Karpas-422 (cell line): ENCODE measurements at places on chromosomes 3 and 15.

DNA sequence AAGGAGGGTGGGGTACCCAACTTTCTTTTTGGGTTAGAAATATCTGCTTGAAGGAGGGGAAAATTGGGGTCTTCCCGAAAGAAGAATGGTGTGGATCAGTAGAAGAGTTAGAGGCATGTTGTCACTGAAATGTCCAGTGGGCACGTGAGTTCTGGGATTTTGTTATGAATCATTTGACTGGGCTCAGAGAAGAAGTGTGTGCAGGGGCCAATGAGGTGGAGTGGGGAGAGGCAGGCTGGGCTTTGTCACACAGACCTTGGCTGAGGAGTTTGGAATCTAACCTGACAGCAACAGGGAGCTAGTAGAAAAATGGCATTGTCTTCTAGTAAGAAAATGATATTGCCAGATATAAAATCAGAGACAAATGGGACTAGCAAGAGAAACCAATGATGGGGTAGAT is 436.8 kb downstream of the MFSD1 start:
- H3K4me1 ChIP-seq = no peaks in the 10 kb centered on the region
- no peaks in the 10 kb centered on the region for H3K36me3 ChIP-seq
- no peaks in the 10 kb centered on the region for H3K27me3 ChIP-seq
- DNase-seq = no peak

DNA sequence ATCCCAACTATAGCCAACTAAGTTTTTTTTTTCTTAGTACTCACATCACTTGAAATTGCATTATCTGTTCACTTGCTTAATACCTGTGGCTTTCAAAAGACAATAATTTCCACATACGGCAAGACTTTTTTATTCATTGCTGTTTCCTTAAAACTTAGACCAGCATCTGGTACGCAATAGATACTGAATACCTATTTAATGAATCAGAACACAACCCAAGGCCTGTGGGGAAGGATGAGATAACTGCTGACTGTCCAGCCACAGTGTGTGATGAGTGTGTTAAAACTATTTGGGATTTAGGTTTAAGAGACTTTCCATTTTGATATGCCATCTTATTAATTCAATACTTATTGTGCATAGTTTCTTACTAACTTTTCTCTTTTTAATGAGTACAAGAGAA is 988.7 kb downstream of the NTRK3 start:
- no peak overlapping the region for H3K4me3 ChIP-seq
- DNase-seq = no peak
- no peaks in the 10 kb centered on the region for H3K27me3 ChIP-seq
- no peaks in the 10 kb centered on the region for H3K36me3 ChIP-seq
- no peaks in the 10 kb centered on the region for H3K4me1 ChIP-seq
- no peak overlapping the region for H3K27ac ChIP-seq

DNA sequence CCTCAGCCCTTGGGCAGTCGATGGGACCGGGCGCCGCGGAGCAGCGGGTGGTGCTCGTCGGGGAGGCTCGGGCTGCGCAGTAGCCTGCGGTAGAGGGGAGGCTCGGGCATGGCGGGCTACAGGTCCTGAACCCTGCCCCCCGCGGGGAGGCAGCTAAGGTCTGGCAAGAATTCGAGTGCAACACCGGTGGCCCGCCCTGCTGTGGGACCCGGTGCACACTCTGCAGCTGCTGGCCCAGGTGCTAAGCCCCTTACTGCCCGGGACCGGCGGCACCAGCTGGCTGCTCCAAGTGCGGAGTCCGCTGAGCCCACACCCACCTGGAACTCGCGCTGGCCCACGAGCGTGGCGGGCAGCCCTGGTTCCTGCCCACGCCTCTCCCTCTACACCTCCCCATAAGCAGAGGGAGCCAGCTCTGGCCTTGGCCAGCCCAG is 377.7 kb upstream of the RBMS3 start:
- no peaks in the 10 kb centered on the region for H3K4me1 ChIP-seq
- H3K27me3 ChIP-seq = no peaks in the 10 kb centered on the region
- H3K36me3 ChIP-seq = no peaks in the 10 kb centered on the region
- no peak overlapping the region for H3K4me3 ChIP-seq

DNA sequence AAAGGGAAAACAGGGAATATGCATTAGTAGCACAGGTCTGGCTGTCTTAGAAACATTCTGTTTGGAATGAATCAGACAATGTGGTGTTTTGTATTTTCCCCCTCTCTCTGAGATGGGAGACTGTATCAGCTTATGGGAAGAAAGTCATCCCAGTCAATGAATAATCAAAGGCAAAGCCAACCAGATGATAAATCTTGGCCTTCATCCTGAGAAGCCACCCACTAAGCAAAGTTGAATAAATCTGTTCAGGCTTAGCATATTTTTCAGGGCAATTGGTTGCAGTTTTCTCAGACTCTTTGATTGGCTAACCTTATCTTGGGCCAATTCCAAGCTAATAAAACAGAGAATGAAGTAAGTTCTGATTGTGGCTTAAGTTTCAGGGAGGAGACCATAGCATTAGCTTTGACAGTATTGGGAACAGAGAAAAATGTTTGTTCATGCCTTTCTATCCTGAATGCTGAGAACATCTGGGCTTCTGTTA is 63.6 kb upstream of the ARL8B start:
- DNase-seq = no peak
- no peak overlapping the region for H3K27ac ChIP-seq
- no peaks in the 10 kb centered on the region for H3K36me3 ChIP-seq
- H3K27me3 ChIP-seq = no peaks in the 10 kb centered on the region

GRCh38 chr3:81764002-81764401 is 2.6 kb upstream of the GBE1 start:
- H3K27me3 ChIP-seq = no peaks in the 10 kb centered on the region
- peaks cover 29% of the 10 kb centered on the region for H3K4me1 ChIP-seq
- no peak for DNase-seq
- H3K4me3 ChIP-seq = no peak overlapping the region
- peaks cover 11% of the 10 kb centered on the region for H3K36me3 ChIP-seq
- H3K27ac ChIP-seq = no peak overlapping the region

DNA sequence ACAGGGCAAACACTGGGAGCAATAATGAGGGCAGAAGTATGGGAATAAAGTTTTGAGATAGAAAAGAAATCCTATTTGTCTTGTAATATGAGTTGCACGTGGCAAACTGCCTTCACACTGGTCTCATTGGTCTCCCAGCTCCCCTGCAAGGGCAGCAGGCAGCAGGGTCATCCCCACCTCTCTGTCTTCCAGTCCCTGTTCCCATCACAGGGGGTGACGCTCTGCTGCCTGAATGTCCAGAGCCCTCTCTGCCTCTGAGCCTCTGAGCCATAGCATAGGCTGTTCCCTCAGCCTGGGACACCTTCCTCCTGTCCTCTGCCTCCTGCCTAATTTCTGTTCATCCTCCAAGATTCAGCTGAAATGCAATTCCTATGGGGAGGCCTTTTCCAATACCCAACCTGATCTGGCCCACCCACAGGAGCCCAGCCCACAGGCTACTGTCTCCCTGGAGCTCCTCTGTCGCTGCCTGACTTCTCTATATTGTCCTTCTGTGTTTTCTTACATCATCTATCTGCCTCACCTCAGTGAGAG is 12.1 kb upstream of the SKOR1 start:
- no peak overlapping the region for H3K27ac ChIP-seq
- no peaks in the 10 kb centered on the region; the same call in 1 of the 2 replicates for H3K36me3 ChIP-seq
- H3K4me1 ChIP-seq = no peaks in the 10 kb centered on the region
- no peak overlapping the region for H3K4me3 ChIP-seq
- H3K27me3 ChIP-seq = no peaks in the 10 kb centered on the region

DNA sequence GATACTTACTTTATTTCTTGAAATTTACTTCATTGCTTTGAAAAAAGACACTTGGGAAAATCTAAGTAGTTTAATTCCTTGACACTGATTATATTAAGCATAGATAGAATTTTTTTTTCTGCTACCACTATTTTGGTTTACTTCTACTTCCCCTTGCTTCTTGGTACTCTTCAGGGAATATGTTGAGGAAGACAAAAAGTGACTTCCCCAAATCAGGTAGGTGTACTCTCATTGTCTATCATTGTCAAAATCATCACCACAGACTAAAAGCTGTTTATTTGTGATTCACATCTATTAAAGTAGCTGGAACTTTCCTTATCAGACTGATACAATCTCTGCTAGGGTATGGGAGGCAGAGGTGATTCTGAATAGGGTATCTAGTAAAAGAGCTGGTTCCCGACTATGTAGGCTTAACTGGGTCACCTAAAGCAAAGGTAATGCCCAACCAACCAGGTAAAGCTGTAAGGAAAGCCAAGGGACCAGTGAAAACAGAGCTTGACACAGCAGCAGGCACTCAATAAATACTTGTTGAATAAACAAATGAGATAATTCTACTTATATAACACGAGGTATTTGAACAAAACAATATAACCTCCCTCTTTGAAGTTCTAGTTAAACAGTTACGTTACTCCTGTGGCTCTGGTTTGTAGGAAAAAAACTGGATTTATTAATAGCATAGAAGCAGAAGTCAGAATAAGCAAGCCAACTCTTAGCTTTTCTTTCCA is 346.9 kb downstream of the PLCL2 start:
- H3K27ac ChIP-seq = no peak overlapping the region
- H3K27me3 ChIP-seq = no peaks in the 10 kb centered on the region
- peak; percentile 52 for DNase-seq
- no peak overlapping the region for H3K4me3 ChIP-seq

- H3K27me3 ChIP-seq = no peaks in the 10 kb centered on the region
- no peak for DNase-seq
- no peak overlapping the region for H3K4me3 ChIP-seq
- no peaks in the 10 kb centered on the region for H3K36me3 ChIP-seq
Measured at GRCh38 chr3:157632075-157632474, 128.9 kb upstream of the VEPH1 start.

GRCh38 chr15:101062063-101062462 is 142.9 kb downstream of the LRRK1 start:
- peaks cover 54% of the 10 kb centered on the region for H3K4me1 ChIP-seq
- DNase-seq = peak; percentile 57
- peaks cover 65% of the 10 kb centered on the region for H3K36me3 ChIP-seq
- no peaks in the 10 kb centered on the region for H3K27me3 ChIP-seq
- H3K27ac ChIP-seq = peak overlapping the region; percentile 86

GRCh38 chr3:161599697-161600096 is 103.1 kb downstream of the OTOL1 start:
- no peaks in the 10 kb centered on the region for H3K36me3 ChIP-seq
- H3K4me1 ChIP-seq = no peaks in the 10 kb centered on the region

DNA sequence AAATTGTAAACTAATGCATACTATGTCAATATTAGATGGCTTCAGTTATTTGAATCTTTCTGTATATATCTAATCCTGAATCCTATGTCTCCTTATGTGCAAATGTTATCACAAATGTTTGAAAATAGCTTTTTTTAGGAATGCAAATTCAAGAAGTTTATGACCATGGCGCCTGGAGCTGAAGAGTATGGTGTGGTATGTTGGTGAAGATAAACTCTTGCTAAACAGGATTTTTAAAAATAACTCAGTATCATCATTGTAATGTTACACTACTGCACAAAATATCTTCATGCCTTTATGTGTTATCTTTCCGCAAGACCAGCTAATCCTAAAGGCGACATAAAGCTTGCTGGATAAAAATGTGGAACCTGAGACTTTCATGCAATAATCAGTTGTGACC is 382.6 kb downstream of the ROBO1 start:
- H3K4me3 ChIP-seq = no peak overlapping the region
- no peaks in the 10 kb centered on the region for H3K4me1 ChIP-seq
- H3K27ac ChIP-seq = no peak overlapping the region
- no peaks in the 10 kb centered on the region for H3K36me3 ChIP-seq
- no peak for DNase-seq

DNA sequence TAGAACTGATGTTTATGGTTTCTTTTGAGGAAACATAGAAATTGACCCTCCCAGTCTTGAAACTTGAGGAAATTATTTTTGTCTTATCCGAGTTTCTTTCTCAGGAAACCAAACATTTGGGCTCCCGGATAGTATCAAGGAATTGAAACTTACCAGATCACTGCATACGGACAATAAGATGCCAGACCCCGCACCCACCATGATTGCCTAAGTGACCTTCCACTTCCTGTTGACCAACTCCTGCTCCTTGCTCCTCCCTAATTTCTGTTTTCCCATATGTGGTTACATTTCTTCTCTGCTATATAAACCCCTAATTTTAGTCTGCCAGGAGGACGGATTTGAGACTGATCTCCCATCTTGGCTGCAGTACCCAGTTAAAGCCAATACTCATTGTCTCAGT is 118.4 kb upstream of the TPRG1 start:
- H3K4me1 ChIP-seq = no peaks in the 10 kb centered on the region
- no peak for DNase-seq
- H3K36me3 ChIP-seq = no peaks in the 10 kb centered on the region
- no peak overlapping the region for H3K4me3 ChIP-seq
- H3K27me3 ChIP-seq = no peaks in the 10 kb centered on the region
- no peak overlapping the region for H3K27ac ChIP-seq

DNA sequence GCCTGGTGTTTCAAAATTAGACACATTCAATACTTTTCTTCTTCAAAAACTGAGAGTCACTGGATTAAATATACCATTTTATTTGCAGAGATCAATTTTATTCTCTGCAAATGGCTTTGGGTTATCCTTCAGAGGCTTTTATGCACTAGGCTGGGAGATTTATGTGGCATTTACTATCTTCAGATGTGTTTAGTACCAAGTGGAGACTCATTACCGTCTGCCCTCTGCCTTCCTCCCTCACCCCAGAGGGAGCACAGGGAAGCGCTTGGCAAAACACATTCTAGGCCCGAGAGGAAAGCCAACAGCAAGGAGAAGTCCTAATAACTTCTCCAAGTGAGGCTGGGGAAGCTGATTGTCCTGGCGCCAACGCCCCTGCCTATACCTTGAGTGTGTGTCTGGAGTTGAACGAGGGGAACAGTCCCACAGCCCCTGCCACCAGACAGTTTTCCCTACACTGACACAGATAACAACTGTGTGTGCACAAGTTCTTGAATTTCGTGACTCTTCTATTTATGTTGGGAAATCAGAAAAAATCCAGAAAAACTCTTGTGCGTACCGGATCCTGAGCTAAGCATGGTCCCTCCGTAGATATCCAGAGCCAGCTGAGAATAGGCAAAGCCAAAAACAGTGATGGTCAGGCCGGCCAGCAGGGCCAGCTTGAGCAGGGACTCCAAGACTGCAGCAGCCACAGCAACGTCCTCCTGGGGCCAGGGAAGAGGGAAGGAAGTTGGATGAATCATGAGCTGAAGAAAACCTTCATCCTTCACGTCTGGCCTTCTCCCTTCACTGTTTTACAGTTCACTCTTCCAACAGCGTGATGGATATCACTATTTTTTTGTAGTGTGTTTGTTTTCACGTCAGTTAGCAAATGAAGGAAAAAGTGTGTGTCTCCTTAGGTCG is 26.6 kb downstream of the RFT1 start:
- no peak overlapping the region for H3K27ac ChIP-seq
- no peak for DNase-seq
- peaks cover 37% of the 10 kb centered on the region for H3K36me3 ChIP-seq
- H3K4me1 ChIP-seq = peaks cover 14% of the 10 kb centered on the region; the same call in 1 of the 2 replicates
- no peak overlapping the region for H3K4me3 ChIP-seq

- H3K36me3 ChIP-seq = no peaks in the 10 kb centered on the region
- no peak overlapping the region for H3K4me3 ChIP-seq
- no peaks in the 10 kb centered on the region for H3K27me3 ChIP-seq
- peak; percentile 75 for DNase-seq
- H3K27ac ChIP-seq = no peak overlapping the region
- no peaks in the 10 kb centered on the region for H3K4me1 ChIP-seq
Measured at GRCh38 chr3:159263750-159264553, 462.1 kb downstream of the MFSD1 start.
